H1 (cell line): ENCODE measurements at places on chromosomes 16 and 17. TPM values are rescaled to one million over a fixed set of nuclear protein-coding genes. Genes with fewer than 3 reads are reported as not detected.

DNA sequence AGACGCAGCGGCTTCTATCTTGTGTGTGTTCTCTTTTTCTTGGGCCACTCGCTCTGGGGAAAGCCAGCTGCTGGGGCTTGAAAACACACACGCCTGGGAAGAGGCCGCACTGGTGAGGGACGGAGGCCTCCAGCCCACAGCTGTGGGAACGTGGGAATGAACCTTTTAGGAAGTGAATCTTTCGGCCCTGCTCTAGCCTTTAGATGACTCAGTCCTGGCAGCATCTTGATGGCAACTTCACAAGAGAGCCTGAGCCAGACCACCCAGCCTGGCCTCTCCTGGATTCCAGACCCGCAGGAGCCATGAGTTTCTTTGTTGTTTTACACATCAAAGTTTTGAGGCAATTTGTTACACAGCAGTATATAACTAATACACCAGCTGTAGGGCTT lies 2.2 kb upstream of the PDPK1 start:
- DNase-seq, result no peak

Gene SBK1
- 73.9 and 77.4 TPM in 2 replicates for total RNA-seq

GRCh38 chr16:5791011-5791657 lies 693.5 kb upstream of the EEF2KMT start:
- DNase-seq, result no peak

- DNase-seq, result no peak
Measured at GRCh38 chr16:12099451-12100123, 123.1 kb downstream of the SNX29 start.

DNA sequence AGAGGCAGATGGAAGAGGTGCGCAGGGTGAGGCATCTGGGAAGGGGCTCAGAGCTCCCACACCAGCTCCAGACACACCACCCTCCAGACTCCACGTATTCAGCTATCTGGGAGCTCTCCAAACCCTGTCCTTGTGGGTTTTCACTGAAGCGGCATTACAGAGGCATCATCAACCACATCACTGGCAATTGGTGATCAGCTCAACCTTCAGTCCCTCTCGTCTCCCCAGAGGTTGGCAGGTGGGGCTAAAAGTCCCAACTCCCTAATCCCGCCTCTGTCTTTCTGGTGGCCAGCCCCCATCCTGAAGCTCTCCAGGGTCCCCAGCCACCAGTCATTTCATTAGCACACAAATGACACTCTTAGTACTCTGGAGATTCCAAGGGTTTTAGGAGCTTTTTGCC lies 123.9 kb downstream of the KCNJ12 start:
- DNase-seq, result no peak

GRCh38 chr17:43014020-43014648 lies 7.5 kb downstream of the IFI35 start:
- DNase-seq, result no peak

DNA sequence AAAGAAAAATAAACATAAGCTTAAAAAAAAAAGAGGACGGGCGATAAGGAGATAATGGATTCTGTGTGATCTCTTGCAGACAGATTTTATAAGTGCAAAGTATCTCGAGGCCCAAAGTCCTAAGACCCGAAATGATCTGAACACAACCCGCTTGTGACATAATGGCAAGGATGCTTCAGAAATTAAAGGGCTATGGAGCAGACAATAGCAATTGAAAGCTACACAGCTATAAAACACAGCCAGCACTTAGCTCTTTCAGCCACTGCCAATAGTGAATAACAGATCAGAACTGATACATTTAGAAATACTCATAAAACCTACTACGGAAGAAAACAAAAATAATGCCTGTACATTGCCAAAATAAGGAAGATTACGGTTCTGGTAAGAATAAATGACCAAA lies 117.5 kb downstream of the ZFHX3 start:
- DNase-seq, result no peak

DNA sequence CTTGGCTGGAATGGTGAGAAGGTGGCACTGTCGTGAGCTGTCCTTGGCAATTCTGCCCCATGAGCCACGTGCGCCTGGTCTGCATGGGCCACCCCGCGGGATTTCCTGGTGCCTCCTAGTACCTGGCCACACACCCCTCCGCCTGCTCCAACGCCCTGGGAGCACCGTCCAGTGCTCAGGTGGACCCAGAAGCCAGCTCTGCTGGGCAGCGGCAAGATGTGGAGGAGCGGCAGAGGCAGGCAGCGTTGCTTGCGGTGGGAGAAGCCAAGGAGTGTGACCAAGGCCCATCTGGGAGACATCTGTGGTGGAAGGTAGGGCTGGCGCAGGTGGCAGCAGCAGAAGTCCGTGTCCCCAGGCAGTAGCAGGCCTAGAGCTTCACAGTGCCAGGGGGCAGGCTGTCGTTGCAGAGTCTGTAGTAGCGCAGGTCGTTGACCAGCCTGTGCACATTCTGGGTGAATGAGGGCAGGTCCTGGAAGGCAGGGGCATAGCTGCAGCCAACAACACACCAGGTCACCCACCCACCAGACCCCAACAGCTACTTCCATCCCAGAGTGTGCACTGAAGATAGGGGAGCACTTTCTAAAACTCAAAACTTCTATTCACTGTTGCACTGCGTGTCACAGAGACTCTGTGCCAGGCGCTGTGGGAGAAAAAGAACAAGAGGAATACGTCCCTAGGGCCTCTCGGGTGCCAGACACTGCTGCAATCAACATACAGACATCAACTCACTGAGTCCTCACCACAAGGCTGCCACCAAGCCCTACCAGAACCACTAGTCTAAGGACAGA lies 34.9 kb upstream of the GSG1L start:
- no peak for DNase-seq

DNA sequence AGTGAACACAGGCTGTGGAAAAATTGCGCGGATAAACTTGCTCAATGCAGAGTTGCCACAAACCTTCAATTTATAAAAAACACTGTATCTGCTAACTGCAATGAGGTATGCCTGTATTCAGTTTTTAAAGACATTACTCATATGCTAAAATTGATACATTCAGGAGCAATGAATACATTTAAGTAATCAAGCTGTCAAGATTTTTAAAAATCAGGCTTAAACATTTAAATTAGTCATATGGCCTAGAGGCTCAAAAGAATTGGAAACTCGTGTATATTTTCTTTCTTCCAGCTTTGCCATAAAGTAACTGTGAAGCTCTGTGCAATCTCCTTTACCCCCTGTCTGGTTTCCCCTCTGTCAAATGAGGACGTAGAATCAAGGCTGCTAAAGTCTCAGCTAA lies 4.1 kb downstream of the SYNRG start:
- no peak for DNase-seq

DNA sequence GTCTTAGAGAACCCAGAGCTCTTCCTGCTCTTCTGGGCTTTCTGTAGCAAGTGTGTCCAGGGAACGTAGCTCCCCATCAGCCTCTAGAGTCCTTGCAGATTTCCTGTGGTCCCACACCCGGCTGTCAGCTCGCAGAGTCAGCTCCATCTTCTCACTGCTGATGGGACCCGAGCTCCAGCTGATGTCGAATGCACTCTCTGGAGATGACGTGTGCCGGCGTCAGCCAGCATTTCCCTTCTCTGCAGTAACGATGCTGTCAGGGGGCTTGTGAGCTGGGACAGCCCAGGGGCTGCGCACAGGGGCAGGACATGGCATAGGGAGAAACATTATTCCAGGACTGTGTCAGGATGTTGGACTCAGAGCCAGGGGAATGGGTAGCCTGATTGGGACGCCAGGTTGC lies 87.8 kb downstream of the SNX29 start:
- no peak for DNase-seq

Gene PRSS27
- total RNA-seq, result 1.3 and 2.2 TPM in 2 replicates

Gene C16orf96
- total RNA-seq, result 1.3 and 1.6 TPM in 2 replicates

- no peak for DNase-seq
Measured at GRCh38 chr16:64872101-64872500, 249.8 kb downstream of the CDH11 start.

DNA sequence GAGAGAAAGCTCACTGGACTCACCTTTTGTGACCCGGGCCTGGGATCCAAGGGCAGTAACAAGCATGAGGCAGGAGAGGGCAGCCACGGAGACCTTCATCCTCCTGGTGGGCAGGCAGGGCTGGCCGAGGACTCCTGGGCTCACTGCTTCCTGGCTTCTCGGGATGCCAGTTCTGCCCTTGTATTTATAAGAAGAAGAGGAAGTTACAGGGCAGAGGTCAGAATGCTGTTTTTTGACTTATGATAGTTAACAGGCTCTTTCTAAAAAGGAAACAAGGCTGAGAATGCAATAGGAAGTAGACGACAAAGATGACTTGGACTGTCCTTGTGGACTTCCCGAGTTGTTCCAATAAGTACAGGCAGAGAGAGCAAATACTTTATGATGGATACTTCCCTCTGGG lies at the start of gene CCL23:
CCL23 (minus strand) TSS at position 174 of the 400 bp plus-strand sequence; CDS start at position 99, 75 bp downstream.
- no peak for DNase-seq

DNA sequence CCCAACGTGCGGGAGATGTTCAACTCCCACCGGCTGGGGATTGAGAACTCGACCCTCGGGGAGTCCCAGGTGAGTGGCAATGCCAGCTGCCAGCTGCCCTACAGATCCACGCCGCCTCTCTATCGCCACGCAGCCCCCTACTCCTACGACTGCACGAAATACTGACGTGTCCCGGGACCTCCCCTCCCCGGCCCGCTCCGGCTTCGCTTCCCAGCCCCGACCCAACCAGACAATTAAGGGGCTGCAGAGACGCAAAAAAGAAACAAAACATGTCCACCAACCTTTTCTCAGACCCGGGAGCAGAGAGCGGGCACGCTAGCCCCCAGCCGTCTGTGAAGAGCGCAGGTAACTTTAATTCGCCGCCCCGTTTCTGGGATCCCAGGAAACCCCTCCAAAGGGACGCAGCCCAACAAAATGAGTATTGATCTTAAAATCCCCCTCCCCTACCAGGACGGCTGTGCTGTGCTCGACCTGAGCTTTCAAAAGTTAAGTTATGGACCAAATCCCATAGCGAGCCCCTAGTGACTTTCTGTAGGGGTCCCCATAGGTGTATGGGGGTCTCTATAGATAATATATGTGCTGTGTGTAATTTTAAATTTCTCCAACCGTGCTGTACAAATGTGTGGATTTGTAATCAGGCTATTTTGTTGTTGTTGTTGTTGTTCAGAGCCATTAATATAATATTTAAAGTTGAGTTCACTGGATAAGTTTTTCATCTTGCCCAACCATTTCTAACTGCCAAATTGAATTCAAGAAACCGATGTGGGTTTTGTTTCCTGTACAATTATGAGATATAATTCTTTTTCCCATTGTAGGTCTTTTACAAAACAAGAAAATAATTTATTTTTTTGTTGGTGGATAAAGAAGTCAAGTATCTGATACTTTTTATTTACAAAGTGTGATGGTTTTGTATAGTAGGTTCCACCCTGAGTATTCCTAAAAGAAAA lies 2.3 kb downstream of the FOXC2 start:
- no peak for DNase-seq
